ENCODE measurements at places on chromosomes 16 and 17. TPM values are rescaled to one million over a fixed set of nuclear protein-coding genes. Genes with fewer than 3 reads are reported as not detected.

The SRCIN1 gene
- 0.22 TPM for total RNA-seq

DNA sequence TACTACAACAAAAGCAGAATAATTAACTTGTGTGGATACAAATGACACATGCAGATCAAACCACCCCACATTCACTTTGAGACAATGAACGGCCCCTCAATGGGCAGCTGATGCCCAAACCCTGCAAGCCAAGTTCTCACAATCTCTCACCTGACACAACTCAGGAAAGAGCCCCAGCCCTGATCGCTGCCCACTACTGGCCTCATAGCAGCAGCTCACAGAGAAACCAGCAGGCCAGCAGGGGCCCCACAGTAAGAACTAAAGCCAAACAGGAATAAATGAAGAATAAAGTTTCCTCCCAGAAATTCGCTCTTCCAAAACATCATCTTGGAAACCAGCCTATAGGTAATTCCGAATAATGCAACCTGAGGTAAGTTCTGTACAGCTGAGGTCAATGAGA lies 7.7 kb downstream of the AKTIP start:
- DNase-seq, result no peak

- no peak for DNase-seq
These were observed 23.9 kb upstream of the C1QTNF8 start for GRCh38 chr16:1119766-1120576.

DNA sequence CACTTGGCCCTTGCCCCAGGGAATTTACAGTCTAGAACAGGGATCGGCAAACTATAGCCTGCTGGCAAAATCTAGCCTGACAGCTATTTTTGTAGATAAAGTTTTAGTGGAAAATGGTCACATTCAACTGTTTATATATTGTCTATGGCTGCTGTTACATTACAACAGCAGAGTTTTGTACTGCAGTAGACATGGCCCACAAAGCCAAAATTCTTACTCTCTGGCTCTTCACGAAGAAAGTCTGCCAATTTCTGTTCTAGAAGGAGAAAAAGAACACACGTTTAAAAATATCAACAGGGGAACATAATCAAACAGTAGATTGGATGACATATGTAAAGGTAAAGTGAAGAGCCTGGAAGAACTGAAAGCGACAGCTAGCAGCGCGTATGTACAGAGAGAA lies 33.2 kb upstream of the CCDC182 start:
- DNase-seq, result no peak

DNA sequence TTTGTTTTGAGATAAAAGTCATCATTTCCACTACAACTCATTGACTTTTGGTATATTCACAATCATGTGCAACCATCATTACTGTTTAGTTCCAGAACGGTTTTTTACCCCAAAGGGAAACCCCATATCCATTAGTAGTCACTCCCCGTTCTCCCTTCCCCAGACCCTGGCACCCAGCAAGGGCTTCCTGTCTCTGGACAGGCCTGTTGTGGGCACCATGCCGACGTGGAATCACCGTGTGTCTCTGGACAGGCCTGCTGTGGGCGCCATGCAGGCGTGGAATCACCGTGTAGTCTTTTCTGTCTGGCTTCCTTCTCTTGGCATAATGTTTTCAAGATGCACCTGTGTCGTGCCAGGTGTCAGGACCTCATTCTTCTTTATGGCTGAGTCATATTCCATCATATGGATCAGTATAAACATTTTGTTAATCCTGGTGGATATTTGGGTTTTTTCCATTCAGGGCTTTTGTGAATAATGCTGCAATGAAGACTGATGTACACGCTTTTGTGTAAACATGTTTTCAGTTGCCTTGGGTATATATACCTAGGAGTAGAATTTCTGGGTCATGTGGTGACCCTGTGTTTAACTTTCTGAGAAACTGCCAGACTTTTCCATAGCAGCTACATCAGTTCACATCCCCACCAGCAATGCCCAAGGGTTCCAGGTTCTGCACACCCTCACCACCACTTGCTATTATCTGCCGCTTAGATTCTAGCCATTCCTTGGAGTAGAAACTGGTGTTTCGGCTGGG lies 19.1 kb downstream of the ENDOV start:
- DNase-seq, result no peak

GRCh38 chr17:73942703-73943415 lies 260.6 kb upstream of the RPL38 start:
- no peak for DNase-seq

- DNase-seq, result no peak
These were observed 2.2 kb upstream of the PHLPP2 start for GRCh38 chr16:71726476-71727315.

DNA sequence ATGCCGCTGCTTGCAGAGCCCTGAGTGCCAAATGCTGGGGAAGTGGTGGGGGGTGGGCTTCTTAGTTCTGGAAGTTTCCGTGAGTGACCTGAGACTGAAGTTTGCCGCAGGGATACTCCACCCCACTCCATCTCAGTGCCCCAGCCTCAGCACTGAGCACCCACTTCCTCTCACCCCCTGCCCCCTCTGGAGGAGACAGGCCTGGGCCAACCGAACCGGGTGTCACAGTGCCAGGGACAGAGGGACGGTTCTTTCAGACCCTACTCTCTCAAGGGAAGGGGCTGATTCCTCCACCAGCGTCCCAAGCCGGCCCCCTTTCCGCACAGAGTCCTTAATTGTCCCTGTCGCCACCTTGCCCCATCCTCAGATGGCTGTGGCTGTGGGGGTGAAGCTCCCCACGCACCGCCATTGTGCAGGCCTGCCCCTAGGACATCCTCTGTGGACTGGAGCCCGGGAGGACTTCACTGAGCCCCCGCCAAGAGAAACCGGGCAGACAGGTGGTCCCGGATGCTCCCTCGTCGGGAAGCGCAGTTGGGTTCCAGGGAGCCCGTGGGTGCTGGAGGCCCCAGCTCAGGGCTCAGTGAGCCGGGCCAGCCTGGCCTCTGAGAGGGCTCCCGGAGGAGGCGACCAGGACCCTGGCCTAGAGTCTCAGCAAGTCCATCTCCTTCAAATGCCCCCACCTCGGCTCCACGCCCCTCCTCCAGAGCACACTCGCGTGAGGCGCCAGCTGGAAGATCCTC lies 1.6 kb upstream of the KREMEN2 start:
- no peak for DNase-seq
